Adrenal gland (tissue), 19 donors: ENCODE measurements at places on chromosomes 5 and 9. TPM values are rescaled to one million over a fixed set of nuclear protein-coding genes. Genes with fewer than 3 reads are reported as not detected.

Gene SOX30
- total RNA-seq, result 0.20 TPM

Gene ACTBL2
- total RNA-seq, result not detected

Gene GAS1
- total RNA-seq, result 21.8 TPM

Gene OR1J1
- not detected for total RNA-seq

Gene CSF2
- total RNA-seq, result not detected

Gene HSD17B3
- not detected for total RNA-seq

Gene LCN10
- total RNA-seq, result not detected

Gene RNF44
- total RNA-seq, result 15.2 TPM

Gene ENTREP1
- total RNA-seq, result 9.8 TPM

Gene PSD2
- total RNA-seq, result not detected

Gene C8G
- 0.68 TPM for total RNA-seq

- DNase-seq, result peak; percentile 72
These were observed 123.6 kb downstream of the PALM2AKAP2 start for GRCh38 chr9:109903515-109904138.

DNA sequence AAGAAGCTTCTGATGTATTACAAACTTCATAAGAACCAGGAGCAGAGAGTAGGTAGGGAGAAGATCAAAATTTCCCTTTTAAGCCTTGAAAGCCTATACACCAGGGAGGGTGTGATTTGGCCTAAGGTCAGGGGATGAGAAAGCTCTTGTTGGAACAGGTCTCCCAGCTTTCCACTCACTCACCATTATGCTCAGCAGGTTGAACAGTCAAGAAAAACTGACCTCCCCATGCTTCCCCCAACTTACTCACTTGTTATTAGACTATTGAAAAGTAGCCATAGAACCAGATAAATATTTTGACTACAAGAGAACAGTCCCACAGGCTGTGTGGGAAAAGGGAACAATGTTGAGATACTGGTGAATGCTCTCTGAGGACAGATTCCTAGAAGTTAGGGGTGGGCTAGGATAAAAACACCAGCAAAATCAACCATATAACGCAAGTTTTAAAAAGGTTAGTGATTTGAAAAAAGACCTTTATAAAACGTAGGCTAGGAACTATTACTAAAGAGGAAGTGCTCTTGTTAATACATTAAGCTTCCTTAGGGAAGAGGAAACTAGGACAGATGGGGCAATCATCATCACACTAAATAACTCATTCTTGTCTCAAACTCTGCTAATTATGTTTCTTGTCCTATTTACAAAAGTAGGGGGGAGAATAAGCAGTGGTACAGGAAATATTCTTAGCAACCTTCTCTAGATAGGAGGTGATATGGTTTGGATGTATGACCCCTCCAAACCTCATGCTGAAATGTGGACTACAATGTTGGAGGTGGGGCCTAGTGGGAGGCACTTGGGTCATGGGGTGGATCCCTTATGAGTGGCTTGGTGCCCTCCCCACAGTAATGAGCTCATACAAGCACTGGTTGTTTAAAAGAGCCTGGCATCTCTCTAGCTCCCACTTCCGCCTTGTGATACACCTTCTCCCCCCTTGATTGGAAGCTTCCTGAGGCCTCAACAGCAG is 31.0 kb downstream of the PCDHGC5 start:
- no peak for DNase-seq

DNA sequence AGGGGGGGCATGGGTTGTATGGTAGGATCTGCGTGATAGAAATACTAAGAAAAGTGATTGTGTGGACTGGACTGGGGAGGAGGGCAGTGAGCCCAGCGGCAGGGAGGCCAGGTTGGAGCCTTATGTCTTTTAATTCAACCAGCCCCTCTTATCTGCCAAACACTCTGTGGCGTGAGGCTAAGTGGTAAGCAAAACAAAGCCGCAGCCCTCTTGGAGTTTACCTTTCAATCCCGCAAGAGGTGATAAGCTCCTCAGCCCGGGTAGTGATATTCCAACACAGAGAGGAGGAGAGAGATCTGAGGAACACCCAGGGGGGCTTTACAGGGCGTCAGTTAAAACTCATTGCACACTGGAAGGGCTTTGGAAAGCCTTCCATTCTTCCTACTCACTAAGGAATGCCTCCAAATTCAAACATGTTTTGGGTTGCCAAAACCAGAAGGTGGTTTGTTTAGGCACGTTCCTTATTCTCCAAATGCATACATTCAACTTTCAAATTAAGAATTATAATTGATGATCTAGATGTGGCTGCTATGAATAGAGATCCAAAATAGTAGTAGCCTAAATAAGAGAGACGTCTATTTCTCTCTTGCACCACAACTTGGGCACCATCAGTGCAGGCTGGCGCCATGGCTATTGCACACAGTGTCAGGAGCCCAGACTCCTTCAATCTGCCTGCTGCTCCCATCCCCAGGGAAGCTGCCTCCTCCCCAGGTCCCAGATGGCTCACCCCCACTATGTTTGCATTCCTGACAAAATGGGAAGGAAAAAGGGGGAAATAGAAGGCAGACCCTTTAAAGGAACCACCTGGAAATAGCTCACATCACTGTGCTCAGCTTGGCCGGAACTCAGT is 75.1 kb upstream of the FSTL4 start:
- DNase-seq, result no peak

- no peak for DNase-seq
These were observed 390.6 kb upstream of the C9orf72 start for GRCh38 chr9:27963836-27964235.

DNA sequence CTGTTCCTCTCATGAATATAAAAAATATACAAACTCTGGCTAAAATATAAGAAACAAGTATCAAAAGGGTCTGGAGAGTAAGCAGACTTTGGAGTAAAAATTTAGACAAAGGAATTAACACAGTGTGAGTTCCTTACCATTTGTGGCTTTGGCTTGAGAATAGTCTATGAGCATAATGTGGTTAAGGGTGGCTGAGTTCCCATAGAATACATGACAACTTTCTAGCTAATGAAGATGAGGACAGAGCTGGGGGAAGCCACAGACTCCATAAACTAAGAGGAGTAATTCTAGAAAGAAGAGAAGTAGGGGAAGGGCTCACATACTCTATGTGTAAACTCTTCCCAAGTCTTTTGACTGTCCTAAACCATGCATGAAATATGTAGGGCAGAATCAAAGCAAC is 79.4 kb downstream of the CAAP1 start:
- no peak for DNase-seq

DNA sequence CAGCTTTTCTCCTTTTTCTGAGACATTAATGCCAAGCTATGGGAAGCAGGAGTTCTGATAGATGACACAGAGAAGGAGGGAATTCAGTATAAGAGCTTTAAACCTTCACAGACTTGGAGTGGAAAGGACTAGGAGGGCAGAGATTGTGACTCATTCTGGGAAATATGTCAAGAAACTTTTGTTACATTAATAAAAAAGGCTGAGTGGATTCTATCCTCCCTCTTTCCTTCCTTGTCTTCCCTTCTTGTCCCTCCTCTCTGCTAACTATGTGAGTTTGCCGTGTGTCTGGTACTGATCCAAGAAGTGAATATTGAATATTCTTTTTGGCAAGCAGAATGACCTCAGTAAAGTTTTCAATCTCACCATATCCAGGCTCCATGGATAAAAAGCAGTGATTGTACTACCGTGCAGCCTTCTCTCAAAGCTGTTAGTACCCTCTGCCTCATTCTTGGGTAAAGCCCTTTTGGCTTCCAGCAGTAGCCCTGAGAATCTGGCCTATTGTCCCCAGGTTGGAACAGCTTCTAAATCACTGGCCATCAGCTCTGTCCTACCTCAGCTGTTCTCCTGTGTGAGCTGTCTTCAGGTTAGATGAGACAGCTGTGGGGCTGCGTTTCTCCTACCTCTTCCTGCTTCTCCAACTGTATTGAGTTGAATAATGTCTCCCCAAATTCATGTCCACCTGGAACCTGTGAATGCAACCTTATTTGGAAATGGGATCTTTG is 73.9 kb downstream of the ATG10 start:
- no peak for DNase-seq

DNA sequence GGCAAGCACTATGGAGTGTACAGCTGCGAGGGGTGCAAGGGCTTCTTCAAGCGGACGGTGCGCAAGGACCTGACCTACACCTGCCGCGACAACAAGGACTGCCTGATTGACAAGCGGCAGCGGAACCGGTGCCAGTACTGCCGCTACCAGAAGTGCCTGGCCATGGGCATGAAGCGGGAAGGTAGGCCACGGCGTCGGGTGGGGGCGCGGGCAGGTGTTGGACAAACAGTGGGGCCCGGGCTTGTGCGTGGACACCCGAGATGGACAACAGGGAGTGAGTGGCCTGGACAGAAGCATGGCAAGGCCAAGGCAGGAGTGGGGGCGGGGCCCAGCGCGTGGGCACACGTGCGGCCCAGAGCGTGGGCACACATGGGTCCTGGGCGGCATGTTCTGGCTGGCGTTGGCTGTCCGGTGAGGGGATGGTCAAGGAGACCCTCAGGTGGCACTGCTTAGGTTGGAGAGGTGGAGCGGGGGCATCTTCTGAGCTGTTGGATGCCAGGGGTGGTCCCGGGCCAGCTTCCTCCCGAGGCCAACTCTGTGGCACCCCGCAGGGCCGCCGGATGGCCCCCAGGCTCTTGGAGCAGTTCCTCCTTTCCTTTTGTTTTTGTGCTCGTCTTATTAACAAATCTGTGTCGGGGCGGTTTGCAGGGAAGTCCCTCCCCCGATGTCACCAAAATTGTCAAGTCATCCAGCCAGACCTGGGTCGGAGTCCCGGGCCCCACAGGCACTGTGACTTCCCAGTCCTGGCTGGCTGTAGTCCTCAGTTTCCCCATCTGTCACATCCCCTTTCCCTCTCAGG is 82.9 kb downstream of the RXRA start:
- DNase-seq, result no peak

- no peak for DNase-seq
These were observed 8.7 kb upstream of the TRPC7 start for GRCh38 chr5:136374003-136374402.

GRCh38 chr5:39267186-39267585 is 47.8 kb upstream of the FYB1 start:
- DNase-seq, result no peak

- no peak for DNase-seq
These were observed 120.6 kb downstream of the DIRAS2 start for GRCh38 chr9:90521811-90522570.

DNA sequence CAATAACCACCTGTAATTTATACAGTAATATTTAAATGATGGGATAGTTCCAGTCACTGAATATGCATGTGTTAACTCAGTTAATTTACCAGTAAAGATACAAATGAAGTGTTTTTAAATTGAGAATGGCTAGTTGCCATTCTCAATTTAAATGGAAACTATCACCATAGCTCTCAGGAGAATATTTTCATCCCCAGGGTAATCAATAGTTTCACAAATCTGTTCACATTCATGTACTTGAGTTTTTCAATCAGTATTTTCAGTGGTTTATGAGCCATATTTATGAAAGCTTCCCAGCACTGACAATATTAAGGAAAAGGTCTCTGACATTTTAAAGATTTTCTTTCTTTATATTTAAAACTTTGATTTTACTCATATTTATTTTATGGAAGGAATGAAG is 439.3 kb downstream of the MAT2B start:
- DNase-seq, result no peak

DNA sequence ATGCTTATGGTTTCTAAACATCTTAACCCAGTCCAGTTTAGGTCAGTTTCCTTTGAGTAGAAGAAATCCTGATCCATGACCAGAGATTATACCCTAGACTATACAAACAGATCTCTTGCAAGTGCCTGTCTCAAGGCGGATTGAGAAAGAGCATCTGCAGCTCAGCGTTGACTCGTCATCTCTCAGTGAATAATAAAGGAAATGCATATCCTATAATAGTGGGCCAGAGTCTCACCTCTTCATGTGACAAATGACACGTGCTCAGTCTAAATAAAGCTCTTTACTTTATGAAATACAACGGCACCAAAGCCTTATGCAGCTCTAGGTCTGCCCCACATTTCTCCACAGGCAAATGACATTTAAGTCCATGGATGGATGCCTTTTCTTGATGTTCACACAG is 179.4 kb upstream of the NR3C1 start:
- DNase-seq, result no peak

- DNase-seq, result peak; percentile 59
These were observed 759.5 kb downstream of the TAF11L14 start for GRCh38 chr5:18393565-18394442.

- DNase-seq, result no peak
These were observed 112.3 kb downstream of the SMARCA2 start for GRCh38 chr9:2127486-2127885.

DNA sequence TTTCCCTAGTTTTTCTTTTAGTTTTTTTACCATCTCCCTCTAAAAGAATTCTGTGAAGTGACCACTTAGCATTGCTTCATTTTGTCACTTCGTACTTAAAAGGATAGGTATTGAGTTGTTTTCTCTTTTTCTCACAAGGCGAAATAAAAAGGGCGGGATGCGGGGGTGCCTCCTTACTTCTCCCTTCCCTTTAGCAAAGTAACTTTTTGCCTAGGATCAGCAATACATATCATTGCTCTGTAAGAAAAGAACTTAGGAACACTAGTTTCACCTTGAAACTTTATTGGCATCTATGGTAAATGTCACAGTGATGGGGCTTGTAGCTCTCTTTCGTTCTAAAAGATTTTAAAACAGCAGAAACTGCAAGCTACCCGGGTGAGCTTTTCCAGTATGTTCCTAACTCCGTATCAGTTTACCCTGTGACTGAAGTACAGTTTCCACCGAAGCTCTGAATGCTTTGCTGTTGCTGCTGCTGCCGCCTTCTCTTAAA is 4.1 kb downstream of the PRDM6 start:
- DNase-seq, result no peak

DNA sequence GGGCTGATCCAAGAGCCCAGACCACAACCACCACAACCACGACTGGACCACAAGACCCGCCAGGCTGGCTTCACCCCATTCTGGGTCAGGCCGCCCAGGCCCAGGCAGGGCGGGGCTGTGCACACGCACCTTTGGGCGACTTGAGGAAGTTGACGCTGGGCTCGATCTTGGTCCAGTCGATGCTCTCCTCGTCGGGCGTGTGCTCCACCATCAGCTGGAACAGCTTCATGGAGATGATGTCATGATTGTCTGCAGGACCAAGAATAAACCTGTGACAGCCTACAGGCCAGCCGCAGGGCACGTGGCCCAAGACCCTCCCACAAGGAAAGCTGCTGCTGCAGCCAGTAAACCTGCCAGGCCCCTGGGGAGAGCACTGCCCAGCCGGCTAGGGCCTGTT is 17.3 kb downstream of the LMAN2 start:
- no peak for DNase-seq

- no peak for DNase-seq
These were observed 147.1 kb upstream of the SLC12A2 start for GRCh38 chr5:127936439-127936972.

- no peak for DNase-seq
These were observed 7.3 kb downstream of the PRR7 start for GRCh38 chr5:177453852-177454396.

- no peak for DNase-seq
These were observed 799.2 kb downstream of the BRINP1 start for GRCh38 chr9:118570066-118570465.

GRCh38 chr9:96150324-96151227 is 151.4 kb downstream of the HSD17B3 start:
- no peak for DNase-seq

DNA sequence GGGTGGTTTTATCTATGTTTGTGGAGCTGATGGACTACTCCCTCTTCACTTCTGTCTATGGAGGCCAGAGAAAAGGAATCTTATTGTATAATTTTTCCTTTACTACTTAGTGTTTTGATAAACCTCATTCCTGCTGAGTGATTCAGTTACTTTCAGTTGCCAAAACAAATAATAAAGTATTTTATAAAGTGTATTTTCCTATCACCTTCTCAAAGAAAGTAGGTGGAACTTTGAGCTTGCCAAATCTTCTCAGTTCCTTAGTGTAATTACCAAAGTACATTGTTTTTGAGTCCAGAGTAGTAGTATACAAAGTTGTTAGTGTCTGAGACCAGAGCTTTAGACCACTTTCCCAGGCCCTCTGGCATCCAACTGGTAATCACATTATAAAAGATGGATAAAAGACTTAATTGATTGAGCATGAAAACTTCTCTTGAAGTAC is 13.5 kb downstream of the RABGAP1 start:
- no peak for DNase-seq
